Stimulated activated CD8-positive, alpha-beta memory T cell treated with anti-CD3 and anti-CD28 coated beads, Interleukin-7, amount 100 ng/mL, for 48 hours (primary cell): ENCODE measurements at places on chromosomes 13 and 19.

GRCh38 chr13:32728327-32728726, 142.1 kb downstream of the PDS5B start:
- no peak for DNase-seq

- peak; percentile 43 for DNase-seq
Measured at GRCh38 chr19:12665281-12665573, 1.3 kb downstream of the MAN2B1 start.

DNA sequence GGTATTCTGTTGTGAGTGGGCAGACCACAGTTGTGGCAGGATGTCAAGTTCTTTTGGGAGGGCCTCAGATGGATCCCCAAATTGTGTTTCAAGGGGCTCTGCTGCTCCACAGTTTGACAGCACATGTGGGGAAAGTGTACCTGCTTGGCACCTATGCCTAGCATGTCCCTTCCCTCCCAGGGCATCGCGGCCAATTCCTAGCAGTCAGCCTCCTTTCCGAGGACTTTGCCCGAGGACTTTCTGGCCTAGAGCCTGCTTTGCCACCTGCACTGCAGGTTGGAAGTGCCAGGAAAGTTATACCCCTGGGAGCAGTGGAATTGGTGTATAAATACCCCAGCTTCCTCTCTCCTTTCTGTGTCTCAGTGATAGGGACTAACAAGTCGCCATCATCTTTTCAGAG, 11.9 kb upstream of the GPR12 start:
- DNase-seq = no peak

DNA sequence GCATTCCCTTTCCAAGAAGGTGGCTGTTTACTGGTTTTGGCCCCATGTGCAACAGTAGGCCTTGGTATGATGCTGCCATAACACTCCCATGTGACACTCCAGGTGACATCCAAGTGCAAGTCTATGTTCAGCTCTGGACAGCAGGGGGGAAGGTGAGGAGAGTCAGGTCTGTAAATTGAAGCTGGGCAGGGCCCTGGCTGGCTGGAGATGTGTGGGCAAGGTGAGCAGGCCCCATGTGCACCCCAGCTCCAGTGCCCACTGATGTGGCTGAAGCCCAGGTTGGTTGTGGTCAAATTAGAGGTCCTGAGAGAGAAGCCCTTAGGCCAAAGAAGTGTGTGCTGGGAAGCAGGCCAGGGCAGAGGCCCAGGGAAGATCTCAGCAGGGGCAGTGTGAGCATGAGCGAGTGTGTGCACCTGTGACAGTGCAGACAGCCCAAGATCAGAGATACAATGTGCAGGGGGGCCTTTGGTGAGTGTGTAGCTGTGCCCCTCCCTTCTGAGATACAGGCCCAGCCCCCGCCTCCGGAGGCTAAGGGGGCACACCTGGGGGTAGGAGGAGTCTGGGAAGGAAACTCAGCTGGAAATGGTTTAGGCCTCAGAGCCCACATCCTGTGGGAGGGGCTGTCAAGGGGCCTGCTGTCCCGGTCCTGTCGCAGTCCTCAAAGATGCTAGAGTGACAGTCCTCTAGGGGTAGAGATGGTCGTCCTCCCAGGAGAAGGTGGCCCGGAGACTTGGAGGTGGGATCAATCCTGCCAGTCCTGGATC, 18.6 kb downstream of the DEDD2 start:
- peak; percentile 62 for DNase-seq

- DNase-seq = no peak
Measured at GRCh38 chr19:53951436-53951835, 11.3 kb upstream of the CACNG8 start.

GRCh38 chr19:6260912-6261650, 18.7 kb downstream of the MLLT1 start:
- no peak for DNase-seq

DNA sequence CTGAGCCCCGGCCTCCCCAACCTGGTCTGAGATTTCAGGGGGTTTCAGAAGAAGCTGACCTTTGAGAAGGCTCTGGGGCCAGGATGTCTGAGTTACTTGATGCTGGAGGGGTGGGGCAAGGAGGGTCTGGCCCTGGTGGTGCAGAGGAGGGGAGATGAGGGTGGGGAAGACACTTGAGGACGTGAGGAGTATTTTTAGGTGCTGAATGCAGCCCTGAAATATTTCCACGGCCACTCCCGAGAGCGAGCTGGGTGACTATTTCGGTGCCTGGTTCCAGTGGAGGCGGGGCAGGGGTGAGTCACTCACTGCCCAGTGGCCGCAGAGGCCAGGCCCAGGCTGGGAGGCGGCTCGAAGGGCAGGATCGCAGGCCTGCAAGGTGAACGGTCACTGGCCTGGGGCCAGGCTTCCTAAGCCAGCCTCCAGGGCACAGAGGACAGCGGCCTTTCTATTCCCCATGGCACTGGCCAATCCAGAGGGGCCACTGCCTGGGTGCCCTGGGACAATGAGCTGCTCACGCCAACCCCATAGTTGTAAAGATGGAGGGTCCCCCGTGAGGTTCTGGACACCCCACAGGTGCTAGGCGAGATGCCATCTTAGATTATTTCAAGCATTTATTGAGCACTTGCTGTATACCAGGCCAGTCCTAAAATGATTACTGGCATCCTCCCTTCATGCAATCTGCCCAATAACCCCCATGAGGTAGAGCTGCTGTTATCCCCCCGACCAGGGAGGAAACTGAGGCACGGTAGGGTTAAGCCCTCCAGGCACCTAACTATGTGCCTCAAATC, 19.7 kb upstream of the JUND start:
- no peak for DNase-seq

DNA sequence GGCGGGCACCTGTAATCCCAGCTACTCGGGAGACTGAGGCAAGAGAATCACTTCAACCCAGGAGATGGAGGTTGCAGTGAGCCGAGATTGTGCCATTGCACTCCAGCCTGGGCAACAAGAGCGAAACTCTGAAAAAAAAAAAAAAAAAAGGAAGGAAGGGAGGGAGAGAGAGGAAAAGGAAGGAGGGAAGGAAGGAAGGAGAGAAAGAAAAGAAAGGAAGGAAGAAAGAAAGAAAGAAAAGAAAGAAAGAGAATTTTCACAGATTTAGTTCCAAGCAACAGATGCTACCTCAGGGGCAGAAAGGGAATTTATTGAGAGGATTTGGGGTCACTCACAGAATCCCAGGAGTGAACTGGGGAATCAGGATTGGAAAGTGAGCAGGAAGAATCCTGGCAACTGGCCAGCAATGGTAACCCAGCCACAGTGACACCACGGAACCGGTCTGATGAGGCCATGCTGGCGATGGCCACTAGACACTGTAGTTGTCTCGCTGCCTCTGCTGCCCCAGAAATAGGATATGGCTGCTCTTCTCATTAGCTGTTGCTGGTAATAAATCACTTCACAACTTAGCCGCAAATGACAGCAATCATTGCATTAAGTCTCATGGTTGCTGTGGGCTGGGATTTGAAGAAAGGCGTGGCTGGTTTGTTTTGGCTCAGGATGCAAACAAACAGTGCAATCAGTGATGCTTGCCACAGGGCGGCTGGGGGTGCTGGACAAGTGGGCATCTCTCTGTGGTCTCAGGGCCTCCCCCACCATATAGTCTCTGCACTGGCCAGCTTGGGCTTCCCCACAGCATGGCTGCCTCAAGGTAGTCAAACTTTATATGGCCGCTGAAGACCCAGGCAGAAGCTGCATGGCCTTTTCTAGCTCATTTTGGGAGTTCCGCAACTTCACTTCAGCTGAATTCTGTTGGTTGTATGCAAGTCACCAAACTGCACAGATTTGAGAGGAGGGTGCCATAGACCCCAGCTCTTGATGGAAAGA, 5.2 kb upstream of the BCAM start:
- no peak for DNase-seq

DNA sequence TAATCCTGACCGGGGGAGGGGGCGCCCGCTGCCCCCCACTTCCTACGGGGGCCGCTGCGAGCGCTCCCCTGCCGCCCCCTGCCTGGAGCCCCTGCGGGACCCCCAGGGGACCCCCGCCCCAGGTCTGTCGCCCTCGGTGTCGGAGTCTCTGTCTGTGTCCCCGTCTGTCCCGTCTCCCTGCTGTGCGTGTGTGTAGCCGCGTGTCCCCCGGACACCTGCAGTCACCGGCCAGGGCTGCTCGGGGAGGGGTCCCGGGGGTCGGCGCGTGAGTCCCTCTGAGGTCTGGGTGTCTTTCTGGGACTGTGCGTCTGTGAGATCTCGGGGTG, 7.7 kb upstream of the NFIC start:
- DNase-seq = no peak

DNA sequence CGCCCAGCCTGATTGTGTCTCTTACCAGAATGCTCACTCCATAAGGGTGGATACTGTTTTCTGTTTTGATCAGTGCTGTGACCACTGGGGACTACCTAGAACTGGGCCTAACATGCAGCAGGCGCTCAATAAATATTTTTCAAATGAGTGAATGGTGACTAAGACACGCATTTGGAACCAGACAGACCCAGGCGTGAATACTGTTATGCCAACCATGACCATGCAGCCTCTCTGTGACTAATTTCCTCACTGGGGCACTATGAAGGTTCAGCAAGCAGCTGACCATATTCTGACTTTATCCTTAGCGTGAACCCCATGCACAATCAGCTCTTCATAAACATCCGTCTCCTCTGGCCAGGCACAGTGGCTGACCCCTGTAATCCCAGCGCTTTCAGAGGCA, 13.0 kb upstream of the SPC24 start:
- DNase-seq = no peak

GRCh38 chr13:94713561-94714182, 1.3 kb upstream of the SOX21 start:
- no peak for DNase-seq

DNA sequence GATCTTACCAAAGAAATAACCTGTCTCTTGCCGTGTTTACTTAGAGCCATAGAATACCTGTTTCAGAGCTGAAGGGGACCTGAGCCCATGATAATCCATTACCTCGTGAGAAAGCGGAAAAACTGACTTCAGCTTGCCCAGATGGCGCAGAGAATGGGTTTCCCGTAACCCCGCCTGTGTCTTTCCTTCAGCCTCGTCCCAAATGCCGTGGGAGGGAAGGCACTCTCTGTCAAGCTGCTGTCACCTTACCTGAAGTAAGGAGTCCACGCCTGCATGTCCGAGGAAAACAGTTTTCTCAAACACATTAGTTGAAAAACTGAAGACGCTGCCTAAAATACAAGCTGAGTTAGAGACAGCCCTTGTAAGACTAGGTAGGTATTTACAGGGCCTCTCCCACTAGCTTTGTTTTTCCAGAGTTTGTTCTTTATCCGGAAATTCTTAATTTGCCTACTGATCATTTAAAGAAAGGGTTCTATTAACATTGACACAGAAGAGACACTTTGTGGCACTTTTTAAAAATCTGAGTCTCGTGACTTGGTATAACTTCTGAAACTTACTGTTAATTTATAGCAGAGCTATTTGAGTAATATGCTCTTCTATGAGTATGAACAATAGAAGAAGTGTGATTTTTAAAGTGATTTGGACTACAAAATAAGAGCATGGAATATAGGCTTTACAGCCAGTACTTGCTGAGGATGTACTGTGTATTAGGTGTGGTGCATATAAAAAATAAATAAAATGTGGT, 1.3 kb upstream of the INTS6 start:
- no peak for DNase-seq

DNA sequence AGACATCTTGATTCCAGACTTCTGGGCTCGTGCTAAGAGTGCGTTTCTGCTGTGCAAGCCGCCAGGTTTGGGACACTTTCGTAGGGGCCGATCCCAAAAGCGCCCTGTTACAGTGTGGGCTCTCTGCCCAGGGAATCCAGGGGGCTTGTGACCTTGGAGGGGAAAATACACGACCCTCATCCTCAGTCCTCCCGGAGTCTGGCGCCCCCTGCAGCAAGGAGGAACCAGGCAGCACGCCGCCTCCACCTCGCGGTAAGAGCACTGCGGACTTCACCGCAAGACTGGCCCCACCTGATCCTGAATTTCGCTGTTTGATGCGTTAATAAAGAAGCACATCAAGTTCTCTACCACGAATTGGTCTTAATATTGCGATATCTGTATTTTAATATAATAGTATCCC, 5.2 kb downstream of the POLRMT start:
- no peak for DNase-seq

DNA sequence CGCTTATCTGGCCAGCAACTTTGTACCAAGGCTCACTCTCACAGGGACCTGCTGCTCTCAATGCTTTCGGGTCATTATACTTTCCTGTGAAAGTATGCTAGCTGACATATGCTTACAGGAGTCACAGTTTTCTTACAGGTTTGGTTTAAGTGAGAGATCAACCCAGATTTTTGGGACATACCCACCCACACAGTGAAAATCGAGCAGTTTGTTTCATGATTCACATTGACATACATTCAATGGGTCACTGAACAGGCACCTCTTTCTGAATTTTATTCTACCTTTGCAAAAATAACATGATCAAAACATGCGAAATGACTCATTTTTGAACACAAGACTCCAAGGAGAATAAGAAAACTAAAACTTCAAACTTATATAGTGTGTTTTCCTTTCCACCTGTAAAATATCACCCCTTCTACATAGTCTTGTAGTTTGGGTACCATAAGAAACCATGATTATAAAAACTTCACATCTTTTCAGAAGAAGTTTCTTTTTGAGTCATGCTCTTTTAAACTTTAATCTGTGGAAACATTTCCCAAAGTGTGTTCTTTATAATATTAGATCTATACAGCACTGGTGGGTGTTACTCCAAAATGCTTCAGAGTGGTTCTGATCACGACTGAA, 44.3 kb upstream of the TEX29 start:
- no peak for DNase-seq

DNA sequence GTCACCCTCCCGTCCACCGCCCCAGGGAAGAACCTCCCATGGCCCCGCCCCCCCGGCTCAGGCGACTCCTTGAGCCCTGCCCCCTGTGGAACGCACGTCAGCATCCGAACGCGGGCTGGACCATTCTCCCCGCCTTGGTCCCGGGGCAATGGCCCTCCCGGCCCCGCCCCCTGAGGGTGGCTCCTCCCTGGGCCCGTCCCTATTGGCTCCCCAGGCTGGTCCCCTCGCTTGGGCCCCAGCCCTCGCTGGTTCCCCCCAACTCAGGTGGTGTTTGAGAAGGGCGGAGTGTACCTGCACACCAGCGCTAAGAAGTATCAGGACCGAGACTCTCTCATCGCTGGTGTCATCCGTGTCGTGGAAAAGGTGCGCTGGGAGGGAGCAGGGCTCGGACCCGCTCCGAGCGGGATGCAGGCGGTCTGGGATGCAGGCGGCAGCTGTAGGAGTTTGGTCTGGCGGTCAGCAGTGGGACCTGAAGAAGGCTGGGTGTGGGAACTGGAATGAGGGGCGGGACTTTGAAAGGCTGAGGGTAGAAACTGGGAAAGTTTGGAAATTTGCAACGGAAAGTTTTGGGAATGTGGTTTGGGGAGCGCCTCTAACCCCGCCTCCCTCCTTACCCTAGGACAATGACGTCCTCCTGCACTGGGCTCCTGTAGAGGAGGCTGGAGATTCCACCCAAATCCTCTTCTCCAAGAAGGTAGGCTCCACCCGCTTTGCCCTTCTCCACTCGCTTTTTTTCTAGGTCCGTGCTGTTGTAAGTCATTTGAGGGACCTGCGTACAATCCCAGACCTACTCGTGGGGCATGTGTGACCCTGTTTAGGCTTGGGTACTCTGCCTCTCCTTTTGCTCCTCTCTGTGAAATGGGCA, 609 bp downstream of the TBC1D17 start:
- DNase-seq = peak; percentile 98

DNA sequence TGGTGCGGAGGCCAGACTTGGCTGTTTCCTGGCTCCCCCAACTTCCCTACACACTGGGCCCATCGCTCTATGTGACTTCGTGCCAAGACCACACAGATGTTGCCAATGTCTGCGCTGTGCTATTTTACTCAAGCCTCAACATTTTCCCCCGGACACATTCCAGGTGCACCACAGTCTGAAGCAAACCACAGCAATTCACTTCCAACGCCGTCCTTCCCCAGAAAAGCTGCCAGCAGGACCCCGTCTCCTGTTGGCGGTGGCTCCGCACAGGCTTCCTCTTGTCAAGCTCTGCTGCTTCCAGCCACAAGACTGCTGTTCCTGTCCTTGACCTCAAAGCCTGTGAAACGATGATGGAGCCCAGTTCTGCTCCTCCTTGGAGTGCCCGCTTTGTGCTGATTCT, 100.7 kb downstream of the CRYL1 start:
- DNase-seq = no peak
